ENCODE measurements at places on chromosomes 4 and X.

DNA sequence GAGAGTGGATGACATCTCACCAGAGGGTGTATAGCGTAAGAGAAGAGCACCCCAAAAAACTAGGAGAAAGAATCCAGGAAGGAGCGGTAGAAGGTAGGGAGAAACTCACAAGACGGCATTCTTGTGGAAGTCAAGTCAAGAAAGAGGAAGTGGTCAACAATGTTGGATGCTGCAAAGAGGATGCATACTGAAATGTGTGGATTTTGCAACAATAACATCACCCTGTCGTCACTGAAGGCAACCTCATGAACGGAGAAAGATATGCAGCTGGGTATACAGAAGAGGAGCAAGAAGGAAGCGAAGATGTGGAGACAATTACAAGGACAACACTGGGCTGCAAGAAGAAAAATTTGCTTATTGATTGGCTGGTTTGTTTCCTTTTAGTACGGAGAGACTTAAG lies 11.4 kb upstream of the TAPT1 start:
- DNase-seq: no peak

DNA sequence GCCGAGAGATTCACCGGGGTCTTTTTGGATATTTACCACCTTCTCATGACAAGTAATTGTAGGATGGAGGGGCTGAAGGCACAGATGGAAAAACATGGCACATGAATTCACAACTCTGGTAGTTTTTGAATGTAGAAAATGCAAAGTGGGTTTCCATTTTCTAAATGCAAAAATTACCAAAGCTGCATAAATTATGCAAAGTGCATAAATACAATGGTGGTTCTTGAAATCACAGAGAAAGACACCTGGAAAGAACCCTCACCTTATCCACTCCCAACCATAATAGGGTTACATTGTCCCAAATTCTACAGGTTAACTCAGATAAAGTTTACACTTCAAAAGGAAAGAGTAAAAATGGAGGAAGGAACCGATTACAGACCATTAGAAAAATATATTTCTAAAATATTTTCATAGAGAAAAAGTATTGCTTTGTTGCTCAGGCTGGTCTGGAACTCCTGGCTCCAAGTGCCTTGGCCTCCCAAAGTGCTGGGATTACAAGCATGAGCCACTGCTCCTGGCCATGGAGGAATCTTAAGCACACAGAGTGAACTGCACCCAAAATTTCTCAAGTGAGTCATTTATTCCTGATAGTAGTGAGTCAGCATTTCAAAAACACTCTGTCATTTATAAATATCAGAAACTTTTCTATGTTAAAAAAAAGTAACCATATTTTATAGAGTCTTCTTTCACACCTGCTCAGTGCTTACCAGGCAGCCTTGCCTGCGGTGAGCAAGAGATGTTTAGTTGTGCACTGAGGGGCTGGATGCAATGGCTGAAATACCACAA lies 101.4 kb downstream of the FIP1L1 start:
- DNase-seq: no peak

DNA sequence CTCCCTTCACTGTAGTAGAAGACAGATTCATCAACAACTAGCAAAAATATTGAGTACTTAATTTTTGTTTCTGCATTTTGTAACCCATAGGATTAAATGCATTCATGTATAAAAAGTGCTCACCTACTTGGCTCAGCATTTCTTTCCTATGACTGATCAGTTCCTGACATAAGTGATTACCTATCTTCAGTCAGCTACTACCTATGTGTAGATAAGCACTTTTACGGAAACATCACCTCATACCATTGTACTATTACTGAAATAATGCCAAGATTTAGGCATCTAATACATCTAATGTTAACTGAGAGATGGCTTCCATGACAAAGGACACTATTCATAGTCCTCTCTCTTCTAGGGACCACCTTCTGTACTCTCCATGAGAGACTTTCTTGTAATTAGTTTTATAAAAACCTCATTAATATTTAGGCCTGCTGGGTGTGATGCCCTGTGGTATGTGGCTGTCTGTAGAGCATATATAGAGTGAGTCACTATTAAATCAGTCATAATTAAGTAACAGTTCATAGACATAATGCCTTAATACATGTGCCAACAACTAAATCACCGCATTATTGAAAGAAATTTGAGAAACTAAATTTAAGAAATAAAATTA lies 147.0 kb downstream of the PDGFC start:
- no peak for DNase-seq

DNA sequence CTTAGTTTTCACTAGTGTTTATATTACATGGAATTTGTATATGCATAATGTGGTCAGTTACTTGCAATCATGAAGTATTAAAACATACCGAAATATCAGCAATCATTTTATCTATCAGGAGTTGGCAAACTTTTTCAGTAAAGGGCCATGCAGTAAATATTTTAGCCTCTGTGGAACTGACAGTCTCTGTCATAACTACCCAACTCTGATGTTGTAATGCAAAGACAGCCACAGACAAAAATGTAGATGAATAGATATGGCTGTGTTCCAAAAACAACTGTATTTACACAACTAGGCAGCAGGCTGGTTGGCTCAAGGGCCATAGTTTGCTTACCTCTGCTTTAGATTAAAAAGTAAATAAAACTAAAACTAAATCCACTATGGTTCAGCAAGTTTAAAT lies 200.2 kb downstream of the HS3ST1 start:
- no peak for DNase-seq

- DNase-seq: no peak
Measured at GRCh38 chr4:47692691-47693090, 145.2 kb downstream of the CORIN start.

DNA sequence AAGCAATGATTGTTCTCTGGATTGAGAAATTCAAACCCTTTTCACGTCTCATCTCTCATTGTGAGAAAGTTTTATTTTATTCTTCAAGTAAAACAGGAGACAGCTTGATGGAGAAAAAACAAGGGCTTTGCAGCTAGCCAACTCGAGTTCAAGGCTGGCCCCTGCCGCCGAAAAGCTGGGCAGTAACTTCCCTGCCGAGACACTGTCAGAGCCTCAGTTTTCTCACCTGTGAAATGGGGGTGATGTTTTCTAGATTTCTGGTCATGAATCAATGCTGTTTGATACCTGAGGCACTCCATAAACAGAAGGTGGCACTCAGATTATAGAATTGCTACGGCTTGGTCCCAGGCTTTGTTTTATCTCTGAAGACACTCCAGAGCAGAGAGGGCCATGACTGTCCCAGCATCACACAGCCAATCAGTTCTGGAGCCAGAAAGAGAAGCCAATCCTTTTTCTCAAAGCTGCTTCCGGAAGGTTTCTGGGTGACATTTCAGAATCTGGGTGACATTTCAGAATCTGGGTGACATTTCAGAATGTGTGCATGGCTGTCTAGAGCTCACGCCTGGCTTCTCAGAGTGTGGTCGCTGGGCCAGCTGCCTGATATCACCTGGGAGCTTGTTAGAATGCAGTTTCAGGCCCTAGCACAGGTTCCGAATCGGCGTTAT lies 33.2 kb downstream of the HMX1 start:
- DNase-seq: no peak

GRCh38 chr4:167443841-167444240 lies 209.5 kb upstream of the SPOCK3 start:
- DNase-seq: no peak

- DNase-seq: no peak
Measured at GRCh38 chr4:6929812-6930464, 20.3 kb downstream of the TBC1D14 start.

DNA sequence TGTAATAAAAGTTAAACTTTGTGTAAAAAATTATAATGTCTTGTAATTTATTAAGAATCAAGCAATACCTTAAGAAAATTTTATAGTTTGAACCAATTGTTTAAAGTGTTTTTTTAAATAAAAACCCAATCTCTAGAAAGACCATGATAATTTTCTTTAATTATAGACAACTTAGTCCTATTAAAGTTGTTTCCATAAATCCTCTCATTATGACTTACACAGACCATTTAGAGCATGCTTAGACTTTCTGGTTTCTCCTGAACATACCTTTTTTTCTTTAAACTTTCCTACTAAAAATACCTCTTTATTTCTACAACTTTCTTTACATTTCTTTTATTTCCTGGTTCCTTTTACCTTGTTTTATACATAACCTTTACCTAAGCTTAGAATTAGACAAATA lies 837.4 kb downstream of the PCDH19 start:
- DNase-seq: no peak

DNA sequence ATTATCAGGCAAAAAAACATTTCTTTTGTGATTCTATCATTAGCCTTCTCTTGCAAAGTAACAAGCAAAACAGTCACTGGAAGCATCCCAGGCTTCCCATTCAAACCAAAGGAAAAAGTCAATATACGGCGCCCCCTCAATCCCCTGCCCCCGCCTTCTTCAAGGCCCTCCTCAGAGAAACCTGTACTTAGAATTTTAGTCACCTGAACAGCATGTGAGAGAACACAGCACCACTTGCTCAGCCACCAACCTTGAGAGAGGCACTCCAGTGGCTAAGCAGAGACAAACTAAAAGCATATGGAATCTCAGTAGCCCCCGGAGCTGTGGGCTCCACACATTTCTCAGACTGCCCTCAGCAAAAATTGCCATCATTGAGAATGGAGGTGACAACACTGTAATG lies 25.2 kb downstream of the LEF1 start:
- DNase-seq: no peak

- no peak for DNase-seq
Measured at GRCh38 chr4:145909281-145909715, 29.3 kb downstream of the ZNF827 start.

- no peak for DNase-seq
Measured at GRCh38 chr4:89835413-89835812, 1.5 kb downstream of the SNCA start.

GRCh38 chr4:112560084-112560483 lies 44.1 kb upstream of the NEUROG2 start:
- no peak for DNase-seq

- DNase-seq: no peak
Measured at GRCh38 chr4:128853741-128854140, 44.2 kb downstream of the JADE1 start.

DNA sequence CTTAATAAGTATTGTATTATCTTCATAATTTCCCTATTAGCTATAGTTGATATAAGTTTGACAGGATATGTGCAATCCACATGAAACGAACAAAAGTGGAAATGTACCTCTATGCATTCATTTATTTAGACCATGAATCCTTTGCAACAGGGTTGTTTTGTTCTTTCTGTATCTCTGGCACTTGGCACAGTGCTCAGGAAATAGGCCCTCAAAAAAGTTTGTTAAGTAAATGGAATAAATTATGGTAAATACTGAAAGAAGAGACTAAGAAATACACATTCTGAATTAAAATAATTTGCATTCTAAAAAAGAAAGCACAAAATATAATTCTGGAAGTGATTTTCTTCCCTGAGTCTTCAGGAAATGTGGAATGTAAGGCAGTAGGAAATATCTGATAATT lies 39.3 kb downstream of the TAPT1 start:
- no peak for DNase-seq

DNA sequence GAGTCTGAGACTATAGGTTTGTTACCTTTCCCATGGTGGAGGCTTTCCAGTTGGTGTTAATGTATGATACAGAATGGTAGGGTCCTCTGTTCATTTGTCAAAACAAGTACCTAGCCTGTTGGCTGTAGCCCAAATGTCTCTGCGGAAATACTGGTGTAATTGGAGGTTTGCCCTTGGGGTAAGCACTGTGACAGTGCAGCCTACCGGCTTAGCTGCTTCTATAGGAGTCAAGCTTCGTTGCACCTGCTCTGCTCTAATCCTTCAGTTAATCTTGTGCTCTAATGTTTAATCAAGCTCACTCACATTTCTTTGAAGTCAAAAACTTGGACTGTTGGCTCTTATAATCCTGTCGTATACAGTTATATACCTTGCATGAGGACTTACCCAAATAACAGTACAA lies 203.4 kb downstream of the CCNG2 start:
- DNase-seq: no peak

DNA sequence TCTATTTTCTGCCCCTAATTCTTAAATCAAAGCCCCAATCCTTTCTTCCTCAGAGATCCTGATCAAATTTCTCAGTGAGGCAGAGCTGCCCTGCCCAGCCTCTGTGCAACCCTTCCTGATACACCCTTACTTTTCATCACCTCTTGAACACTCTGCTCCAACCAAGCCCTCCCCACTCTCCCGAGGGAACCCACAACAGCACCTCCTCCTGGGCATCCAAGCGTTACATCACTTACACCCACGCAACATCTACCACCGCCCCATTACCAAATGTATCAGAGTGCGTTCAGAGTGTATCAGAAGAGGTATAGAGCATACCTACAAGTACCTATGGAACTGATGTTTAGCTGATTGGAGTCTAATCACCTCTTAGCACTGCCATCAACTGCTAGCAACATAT lies 186.5 kb downstream of the RAP1GDS1 start:
- no peak for DNase-seq

DNA sequence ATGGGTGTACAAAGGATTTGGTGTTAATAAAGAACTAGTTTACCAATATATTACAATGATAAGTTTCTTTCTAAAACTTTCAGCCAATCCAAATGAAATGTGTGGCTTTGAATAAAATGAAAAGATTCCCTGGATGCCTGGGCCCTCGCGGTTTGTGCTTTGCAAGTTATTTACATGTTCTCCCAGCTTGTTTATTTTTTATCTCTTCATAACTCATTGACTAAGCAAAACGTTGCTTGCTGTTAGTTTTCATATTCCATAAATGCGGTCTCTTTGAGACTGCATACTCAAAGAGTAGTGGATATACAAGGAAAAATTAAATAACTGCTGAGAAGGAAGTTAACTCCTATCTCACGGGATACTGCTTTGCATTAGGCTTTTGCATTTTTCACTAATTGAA lies 26.0 kb downstream of the FHDC1 start:
- no peak for DNase-seq

DNA sequence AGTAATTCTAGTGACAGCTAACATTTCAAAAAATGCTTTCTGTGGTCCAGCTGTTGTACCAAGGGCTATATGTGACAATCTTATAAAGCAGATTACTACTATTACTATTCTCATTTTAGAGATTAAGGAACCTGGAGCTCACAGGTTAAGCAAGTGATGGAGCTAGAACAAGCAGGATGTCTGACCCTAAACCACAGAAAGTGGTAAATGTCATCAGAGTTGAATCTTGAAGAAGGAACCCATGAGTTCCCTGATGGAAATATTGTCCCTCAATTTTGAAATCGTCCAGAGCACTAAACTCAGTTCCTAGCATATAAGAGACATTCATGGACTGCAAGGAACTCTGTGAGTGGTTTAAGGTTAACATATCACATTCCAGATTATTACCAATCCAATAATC lies 214.0 kb downstream of the APBB2 start:
- DNase-seq: no peak

GRCh38 chr4:36852856-36853255 lies 391.7 kb upstream of the NWD2 start:
- no peak for DNase-seq

GRCh38 chr4:48033825-48034413 lies 17.3 kb downstream of the NIPAL1 start:
- DNase-seq: peak; percentile 67

- DNase-seq: no peak
Measured at GRCh38 chr4:139602776-139603360, 46.8 kb upstream of the SETD7 start.

- DNase-seq: no peak
Measured at GRCh38 chr4:76990288-76991080, 40.9 kb downstream of the SEPTIN11 start.
